Left colon (tissue), 2 donors: ENCODE measurements at places on chromosomes 1 and 21.
A peak's percentile ranks its signal among the peaks of the same experiment; 100 is the strongest.

DNA sequence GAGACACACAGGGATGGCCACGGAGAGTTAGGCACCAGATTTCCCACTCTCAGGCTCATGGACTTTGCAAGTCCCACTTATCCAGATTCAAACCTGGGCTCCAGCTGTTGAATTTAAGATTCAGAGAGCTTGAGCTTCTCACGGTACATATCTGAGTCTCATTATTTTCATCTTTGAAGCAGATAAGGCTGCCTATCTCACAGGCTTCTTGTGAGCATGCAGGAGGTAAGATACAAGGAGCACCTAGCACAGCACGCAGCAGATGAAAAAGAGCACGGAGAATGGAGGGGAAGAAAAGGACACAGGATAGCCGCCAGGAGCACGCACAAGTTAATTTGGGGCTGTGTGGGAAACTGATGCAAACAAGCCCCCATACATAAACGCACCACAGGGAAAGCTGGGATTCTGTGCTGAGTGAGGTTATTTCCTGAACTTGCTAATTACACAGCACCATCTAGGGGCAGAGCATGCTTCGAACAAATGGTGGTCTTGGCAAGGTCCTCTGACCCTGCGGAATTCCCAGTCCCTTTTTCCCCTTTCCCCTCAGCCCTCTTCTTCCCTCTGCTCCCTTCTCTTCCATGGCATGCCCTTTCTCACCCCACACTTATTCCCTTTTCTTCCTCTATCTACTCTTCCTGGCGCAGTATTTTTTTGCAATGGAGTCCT, 134.7 kb upstream of the VANGL1 start:
- DNase-seq = no peak

DNA sequence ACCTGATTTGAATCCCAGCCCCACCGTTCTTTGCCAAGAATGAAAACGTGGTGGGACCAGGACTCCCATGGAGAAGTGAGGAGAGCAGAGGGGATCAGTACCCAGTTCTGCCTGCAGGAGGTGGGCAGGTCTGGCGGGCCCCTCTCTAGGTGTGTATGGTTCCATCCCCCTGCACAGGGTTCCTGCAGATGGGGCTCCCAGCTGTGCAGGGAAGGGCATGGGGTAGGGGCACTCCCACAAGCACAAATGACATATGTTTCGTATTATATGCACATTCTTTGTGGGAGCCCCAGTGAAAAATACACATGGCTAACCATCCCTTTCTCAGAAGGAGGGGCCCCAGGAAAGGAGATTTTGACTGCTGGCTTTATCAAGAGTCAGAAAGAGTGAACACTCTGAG, 144.6 kb downstream of the PLPP3 start:
- DNase-seq = no peak

GRCh38 chr1:235056937-235057336, 71.7 kb downstream of the TOMM20 start:
- no peak for DNase-seq

GRCh38 chr1:10692401-10693021, 103.9 kb downstream of the CASZ1 start:
- DNase-seq = peak; percentile 84

DNA sequence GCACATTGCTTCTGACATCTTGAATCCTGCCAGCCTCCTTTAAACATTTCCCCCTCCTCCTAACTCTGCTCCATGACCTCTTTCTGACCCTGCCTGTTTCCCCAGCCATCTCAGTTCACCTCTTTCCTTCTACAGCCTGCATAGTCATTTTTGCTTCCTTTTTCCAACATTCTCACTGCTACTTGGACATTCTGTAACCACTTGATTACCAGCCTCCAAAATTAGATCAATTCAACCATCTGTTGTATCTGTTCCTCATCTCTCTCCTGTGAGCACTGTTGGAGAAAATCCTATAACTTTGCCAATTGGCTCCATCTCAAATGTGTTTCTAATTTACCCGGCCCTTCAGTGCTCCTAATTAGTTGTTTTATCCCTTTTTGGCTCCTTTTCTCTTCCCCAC, 27.5 kb upstream of the GPR88 start:
- no peak for DNase-seq

- DNase-seq = no peak
Observed at GRCh38 chr1:228410015-228410414, 3.4 kb upstream of the TRIM11 start.

DNA sequence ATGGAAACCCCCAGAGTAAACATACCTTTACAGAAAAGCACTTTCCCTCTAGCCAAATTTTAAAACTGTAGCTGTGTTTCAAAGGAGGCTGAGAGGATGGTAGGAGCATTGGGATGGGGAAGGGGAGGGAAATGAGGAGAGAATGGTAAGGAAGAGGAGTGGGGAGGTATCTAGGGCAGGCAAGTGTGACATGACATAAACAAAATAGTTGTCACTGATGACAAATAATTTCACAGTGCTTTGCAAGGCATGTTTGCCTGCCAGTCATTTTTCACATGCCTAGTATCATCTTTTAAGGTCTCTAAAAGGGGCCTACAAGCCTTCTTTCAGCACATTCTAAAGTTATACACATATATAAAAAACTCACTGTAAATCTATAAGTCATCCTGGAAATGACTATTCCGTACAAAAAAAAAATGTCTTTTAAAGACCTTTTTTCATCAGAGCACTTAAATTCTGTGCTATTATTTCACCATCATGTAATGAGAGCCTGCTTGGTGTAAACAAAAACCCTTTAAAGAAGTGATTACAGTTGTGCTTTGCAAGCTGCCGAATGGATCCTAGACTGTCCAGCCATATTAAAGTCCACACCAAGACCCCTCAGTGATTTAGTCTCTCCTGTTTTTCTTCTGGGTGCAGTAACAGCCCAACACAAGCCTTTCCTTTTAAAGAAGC, 38.4 kb downstream of the HLX start:
- DNase-seq = no peak

DNA sequence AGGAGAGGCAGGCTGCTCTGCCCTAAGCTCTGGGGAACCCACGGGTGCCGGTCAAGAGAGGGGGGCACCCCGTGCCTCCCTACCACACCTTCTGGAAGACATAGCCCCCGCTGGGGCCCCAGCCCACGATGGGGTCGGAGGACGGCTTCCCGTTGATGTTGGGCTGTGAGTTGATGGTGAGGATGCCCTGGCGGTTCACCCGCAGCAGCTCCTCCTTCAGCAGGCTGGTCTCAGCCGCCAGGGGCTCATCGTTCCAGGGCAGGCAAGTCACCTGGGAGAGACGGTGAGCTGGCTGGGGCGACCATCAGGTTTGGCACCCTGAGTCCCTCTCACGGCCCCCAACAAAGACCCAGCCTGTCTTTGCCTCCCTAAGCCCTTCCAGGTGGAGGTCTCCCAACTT, 11.9 kb downstream of the MTHFR start:
- DNase-seq = no peak

- no peak for DNase-seq
Observed at GRCh38 chr1:87337606-87338005, 8.9 kb downstream of the LMO4 start.

- no peak for DNase-seq
Observed at GRCh38 chr1:55131801-55132200, 83.4 kb downstream of the USP24 start.

GRCh38 chr1:1171161-1171545, 2.5 kb upstream of the TTLL10 start:
- DNase-seq = no peak

DNA sequence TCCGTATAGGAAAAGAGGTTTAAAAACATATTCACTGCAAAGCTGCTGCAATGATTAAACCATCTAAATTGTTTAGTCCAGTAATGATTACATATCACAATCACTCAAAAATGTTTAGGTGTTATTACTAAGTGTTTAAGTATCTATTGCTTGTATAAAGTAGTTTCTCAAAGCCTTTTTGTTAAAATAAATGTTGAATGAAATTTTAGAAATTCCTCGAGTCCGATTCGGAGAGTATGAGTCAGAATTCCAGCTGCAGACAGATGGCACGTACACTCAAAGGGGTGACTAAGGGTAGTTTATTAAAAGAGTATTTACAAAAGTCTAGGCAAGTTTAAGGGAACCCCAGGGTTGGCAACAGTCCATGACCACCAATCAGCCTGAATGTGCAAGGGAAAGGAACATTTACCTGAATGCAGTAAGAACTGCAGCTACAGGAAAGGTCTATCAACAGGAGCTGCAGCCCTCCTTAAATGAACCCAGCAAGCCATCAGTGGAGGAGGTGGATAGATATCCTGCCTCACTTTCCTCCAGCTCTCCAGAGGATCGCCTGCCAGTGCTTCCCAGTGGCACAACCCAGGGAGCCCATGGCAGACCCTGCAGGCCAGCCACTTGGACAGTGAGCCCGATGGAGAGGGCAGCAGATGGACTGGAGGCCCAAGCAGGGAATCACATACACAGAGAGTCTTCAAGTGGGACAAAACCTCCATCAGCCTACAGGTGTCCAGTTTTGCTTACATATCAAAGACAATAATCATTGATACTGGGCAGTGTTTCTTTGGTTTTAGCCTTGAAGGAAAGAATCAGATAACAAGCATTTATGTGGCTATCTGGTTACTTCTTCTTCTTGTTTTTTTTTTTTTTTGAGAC, 92.1 kb upstream of the SLC44A3 start:
- no peak for DNase-seq
